Vagina (tissue), 2 donors: ENCODE measurements at places on chromosomes 4 and X.

- no peak for DNase-seq
Measured at GRCh38 chr4:23373261-23373660, 516.6 kb downstream of the PPARGC1A start.

GRCh38 chrX:123993904-123994635, 32.6 kb downstream of the STAG2 start:
- DNase-seq = no peak

DNA sequence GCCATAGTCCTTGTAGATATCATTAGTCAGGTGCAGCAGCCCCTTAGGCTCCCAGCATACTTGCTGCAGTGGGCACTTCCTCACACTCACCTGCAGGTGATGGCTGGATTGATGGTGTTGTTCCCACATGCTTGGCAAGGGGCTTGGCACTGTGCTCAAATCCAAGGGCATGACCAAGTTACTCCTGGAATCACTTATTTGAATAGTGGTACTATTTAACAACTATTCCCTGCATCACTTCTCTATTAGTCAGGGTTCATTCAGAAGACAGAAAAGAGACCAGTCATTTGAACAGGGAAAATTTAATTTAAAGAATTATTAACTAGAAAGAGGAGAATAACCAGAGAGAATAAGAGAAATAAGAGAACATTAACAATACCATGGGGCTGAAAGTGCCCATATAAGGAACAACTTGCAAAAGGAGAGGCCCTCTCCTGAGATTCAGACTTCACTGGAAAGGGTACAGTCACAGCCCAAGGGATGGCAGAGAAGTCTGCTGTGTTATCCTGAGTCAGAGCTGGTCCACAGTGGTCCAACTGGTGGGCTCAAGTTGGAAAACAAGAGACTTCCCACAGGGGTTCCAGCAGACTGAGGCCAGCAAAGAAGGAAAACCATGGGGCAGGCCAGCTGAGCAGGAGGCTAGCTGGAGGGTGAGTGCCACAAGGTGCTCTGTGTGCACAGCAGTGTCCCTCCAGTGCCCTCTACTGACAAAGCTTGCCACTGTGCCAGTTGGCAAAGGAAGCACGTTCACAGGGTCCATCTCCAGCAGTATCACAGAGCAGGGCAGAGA, 9.8 kb downstream of the SPP1 start:
- DNase-seq = no peak

GRCh38 chrX:33725535-33726210, 406.4 kb downstream of the FAM47A start:
- no peak for DNase-seq

- DNase-seq = no peak
Measured at GRCh38 chrX:138082896-138083295, 517.0 kb downstream of the ZIC3 start.

DNA sequence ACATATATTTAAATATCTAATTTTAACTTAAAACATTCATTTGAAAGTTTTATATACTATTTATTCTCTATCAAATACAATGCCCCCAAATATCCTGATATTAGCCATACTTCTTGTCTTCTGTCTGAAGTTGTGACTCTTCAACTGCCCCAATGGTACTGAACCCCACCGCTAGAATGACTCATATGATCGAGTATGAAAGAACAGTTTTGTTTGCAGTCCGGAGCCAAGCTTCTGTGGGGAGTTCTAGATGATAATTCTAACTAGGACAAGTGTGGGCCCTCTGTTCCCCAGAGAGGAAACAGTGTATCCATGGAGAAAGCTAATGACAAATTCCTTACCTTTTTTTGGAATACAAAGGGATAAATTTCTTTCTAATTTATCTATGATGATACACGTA, 24.7 kb upstream of the CT47A1 start:
- DNase-seq = no peak

DNA sequence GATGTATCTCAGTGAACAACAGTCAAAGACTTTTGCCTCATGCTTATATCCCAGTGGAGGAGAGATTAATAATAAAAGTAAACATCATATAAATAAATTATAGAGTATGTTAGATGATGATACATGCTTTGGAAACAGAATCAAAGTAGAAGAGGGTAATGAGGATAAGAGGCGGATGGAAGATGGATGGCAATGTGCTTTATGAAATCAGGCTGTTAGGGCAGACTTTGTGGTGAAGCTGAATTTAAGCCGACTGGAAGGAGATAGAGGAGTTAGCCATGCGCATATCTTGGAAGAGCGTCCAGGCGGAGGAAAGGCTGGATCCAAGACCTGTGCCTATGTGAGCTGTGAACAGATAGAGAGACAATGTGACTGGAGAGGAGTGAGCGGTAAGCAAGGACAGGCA, 74.9 kb upstream of the GUCY1A1 start:
- no peak for DNase-seq

DNA sequence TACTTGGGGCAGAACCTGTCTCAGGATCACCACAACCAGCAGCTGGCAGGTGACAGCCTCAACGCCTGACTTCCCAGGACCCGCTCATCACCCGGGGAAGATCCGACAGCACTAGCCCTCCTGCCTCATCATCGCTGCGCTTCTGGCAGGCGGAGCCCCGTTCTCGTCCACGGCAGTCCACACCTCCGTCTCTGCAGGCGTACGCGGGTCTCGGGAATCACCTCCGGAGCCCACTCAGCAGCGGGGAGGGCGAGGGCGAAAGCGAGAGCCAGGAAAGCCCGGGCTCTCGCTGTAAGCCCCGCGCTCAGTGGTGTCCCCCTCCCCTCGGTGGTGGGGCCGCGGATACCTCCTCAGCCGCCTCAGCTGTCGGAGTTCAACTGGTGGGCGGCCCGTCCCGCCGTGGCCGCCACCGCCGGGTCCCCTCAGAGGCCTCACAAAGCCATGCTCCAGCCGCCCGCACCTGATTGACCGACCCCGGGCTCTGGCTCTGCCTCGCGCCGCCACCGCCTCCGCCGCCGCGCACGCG, 518 bp upstream of the CNKSR2 start:
- DNase-seq = no peak

GRCh38 chr4:156901871-156902270, 69.7 kb downstream of the PDGFC start:
- no peak for DNase-seq

DNA sequence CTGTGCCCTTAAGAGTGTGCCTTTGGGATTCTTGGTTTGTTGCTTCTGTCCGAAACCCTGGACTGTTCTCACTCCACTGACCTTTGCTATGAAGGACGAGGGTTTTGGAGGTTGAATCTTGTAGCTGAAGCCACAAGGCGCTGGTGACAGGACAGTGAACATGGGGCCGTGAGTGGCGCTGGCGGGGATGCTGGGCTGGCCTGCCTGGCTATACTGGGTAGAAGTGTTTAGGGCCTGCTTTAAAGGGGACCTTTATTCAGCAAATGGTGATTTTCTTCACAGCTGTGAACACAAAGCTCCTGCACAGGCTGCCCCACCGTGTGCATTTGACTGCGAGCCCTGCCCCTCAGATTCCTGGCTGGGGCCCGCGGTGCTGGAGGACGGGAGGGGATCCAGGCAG, 27.1 kb upstream of the TADA2B start:
- no peak for DNase-seq

GRCh38 chr4:87566276-87566675, 37.1 kb upstream of the SPARCL1 start:
- DNase-seq = no peak

- no peak for DNase-seq
Measured at GRCh38 chr4:74793757-74794381, 454 bp downstream of the BTC start.

DNA sequence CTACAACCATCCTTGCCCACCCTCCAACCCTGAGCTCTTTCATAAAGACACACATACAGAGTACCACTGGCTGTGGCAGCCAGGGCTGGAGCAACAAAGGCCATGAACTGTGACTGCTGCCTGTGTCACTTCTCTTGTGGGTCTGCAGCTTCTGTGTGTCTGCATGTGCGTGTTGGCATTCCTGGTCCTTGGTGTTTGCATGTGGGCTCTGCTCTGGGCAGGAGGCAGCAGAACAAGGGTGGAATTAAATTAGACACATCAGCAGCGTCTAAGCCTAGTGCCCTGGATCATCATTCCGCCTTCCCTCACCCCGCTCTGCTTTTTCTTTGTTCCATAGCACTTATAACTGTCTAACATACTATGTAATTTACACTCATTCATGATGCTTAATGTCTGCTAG, 157.7 kb downstream of the MGST2 start:
- no peak for DNase-seq

GRCh38 chrX:46693149-46693548, 65.8 kb downstream of the SLC9A7 start:
- DNase-seq = no peak

GRCh38 chr4:174490451-174490961, 31.8 kb downstream of the HPGD start:
- DNase-seq = no peak

DNA sequence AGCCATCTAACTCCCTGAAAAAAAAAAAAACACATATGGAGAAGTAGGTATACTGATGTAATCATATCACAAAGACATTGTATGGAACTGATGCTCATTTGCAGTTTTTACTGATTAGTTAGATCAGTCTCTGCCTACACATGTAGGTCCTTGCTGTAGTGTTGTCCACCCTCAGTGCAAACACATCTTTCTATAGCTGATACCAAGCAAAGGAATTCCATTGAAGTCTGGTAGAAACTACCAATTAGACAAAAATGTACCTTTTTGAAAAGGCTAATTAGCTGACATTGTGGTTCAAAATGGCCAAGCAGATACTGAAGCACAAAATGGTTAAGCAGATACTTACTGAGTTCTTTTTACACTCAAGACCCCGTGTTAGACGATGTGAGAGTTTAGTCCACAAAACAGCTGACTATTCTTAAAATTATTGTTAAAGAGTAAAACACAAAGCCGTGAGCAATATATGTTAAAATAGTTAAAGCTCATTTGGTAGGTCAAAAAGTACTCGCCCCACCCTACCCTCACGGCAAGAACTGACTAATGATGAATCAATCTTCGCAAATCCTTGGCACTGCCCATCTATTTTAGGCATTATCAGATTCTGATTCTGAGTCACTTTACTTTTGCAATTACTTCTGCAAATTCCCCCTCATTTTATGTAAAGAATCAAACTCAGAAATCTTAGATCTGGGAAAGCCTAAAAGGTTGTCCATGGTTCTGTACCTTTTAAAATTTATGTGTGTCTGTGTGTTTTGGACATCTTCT, 40.4 kb downstream of the COL4A6 start:
- DNase-seq = no peak

GRCh38 chr4:335515-335914, 2.1 kb upstream of the ZNF141 start:
- no peak for DNase-seq

GRCh38 chrX:132044953-132045352, 21.9 kb downstream of the STK26 start:
- DNase-seq = no peak

DNA sequence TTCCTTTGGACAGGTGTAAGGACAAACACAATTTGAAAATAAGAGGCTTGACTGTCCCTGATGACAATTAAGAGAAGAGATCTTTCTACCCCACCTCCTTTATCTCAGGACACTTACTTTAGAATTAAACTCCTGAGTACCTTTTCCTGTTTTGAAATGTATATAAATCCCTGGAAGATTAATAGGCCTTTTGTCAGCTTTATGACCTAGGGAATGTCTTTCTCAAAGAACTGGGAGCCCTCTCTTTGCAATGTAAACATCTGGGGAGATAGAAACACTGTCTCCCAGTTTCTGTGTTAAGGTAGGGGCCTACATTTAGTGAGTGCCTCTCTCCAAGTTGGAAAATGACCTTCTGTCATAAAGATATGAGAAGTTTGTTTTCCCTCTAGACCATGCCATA, 31.7 kb downstream of the AGA start:
- DNase-seq = no peak

DNA sequence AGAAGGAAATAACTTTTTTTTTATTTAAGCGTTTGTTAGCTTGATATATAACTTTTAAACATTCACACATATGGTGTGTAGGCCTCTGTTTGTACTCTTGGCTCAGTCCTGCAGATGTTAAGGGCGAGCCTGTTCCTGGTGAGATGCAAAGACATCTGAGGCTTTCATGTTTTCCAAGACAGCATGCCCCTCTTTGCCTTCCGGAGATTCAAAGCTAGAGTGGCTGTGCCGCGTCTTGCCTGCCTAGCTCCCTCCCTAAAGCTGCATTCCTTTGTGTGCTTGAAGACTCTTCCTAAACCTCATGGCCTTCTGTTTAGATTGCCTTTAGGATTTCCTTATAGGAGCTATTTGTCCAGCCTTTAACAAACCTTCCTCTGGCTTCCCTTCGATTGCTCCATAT, 67.1 kb downstream of the MID1IP1 start:
- DNase-seq = no peak

DNA sequence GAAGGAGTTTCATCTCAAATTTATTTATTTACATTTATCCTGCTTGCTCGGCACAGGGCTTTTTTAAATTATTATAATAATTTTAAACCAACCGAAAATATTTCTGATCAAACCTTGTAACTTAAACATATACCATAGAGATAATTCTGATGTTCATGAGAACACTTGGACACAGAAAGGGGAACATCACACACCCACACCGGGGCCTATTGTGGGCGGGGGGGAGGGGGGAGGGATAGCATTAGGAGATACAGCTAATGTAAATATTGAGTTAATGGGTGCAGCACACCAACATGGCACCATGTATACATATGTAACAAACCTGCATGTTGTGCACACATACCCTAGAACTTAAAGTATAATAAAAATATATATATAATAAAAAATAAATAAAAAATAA, 2.9 kb downstream of the ANXA5 start:
- DNase-seq = no peak

DNA sequence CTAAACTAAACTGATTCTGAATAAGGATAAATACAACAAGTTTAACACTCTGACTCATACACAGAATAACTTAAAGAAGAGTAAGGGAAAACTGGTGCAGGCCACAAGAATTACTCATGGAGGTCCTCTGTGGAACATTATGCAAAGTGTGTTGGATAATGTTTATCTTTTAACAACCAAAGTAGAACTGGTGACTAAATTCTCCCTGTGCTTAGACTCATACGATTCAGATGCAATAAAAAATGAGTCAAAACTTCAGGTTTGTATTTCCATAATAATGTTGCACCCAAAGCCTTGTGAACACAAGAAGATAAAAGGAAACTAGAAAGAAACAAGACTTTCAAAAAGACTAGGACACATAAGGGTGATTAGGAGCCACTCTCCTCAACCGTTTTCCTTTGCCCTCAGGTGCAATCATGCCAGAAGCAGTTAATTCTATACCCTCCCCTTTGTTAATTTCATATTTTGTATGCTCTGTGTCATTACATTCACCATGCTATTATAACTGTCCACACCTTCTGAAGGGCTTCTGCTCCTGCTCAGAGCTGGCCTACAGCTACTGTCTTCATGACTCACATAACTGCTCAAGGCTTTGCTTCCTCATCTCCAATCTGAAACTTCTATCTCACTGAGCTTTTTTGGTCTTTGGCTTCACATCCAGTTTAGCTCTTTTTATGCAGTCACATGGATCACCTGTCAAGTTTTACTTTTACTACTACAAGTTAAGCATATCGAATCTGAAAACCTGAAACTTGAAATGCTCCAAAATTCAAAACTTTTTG, 60.2 kb downstream of the KCNIP4 start:
- DNase-seq = no peak

- no peak for DNase-seq
Measured at GRCh38 chr4:140901736-140902336, 145.7 kb upstream of the TBC1D9 start.

GRCh38 chr4:83605744-83606172, 69.8 kb downstream of the GPAT3 start:
- no peak for DNase-seq
